ENCODE measurements at places on chromosomes 1 and 21.

DNA sequence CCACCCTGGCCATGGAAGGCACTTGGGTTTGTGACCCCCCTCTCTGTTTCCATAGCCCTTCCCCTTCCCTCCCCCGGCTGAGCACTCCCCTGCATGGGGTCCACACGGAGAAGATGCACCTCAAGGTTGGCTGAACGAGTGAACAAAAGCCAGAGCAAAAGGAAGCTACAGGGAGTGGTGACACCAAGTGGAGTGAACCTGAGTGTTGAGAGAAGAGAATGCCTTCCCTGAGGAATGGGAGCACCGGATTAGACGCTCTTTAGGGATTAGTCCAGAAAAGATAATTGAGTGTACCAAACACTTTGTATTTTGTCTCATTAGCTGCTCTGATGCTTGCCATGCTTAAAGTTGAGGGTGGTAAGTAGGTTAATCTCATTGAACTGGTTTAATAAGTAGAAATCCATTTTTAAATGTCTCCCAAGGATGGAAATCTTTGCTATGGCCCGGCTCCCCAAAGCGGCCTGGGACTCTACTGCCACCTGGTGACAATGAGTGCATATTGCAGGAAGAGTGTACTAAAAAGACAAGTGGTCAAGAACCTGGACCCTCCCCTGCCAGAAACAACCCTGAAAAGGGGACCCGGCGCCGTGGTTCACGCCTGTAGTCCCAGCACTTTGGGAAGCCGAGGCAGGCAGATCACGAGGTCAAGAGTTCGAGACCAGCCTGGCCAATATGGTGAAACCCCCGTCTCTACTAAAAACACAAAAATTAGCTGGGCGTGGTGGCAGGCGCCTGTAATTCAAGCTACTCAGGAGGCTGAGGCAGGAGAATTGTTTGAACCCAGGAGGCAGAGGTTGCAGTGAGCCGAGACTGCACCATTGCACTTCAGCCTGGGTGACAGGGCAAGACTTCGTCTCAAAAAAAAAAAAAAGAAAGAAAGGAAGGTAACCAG, 150.6 kb upstream of the ZC3H12A start:
- DNase-seq: no peak

GRCh38 chr1:66336641-66336990, 197.3 kb upstream of the SGIP1 start:
- DNase-seq: no peak

DNA sequence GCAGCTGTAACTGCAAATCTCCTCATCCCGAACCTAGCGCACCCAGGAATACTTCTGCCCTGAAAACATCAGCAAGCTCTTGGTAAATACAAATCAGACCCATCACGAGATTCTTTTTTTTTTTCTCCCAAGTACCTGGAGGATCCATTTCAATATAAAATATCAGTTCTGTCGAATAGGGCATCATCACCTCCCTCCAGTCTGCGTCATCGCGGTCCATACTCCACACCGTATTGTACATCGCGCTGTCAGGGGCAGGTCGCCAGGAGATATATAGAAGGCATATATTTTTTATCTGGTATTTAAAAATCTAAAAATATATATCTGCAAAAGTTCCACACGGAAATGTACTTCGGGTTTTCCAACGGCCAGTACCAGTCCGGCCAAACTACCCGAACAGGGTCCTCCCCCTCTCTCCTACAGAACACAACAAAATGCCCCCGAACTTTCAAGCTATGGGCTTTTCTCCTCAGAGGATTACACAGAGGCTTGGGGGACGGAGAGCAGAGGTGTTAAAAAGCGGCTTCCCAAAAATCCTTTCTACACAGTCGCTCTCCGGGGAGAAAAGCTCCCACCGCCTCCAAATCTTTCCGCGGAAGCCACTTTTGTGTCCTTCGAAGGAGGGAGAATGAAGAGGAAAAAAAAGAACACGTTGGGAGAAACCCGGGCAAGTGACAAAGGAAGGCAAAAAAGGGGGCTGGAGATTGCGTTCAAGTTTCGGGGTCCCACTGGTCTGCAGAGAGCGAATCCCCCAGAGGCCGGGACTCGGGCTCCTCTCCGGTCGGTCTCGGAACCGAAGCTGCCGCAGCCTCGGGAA, 509 bp downstream of the PIK3R3 start:
- no peak for DNase-seq

DNA sequence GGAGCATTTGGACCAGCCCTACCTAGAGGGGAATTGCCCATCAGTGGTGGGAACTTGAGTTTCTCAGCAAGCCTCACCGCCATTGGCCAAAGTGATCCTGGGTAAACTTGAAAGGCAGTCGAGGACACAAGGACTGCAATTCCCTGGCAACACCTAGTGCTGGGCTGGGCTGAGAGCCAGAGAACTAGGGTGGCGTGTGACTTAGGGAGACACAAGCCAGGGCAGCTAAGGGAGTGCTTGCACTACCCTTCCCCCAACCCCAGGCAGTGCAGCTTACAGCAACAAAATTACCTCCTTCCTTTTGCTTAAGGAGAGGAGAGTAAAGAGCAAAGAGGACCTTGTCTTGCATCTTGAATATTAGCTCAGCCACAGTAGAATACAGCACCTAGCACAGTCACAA, 176.9 kb upstream of the PRMT6 start:
- no peak for DNase-seq

- DNase-seq: no peak
These were observed 167.9 kb upstream of the IRF2BP2 start for GRCh38 chr1:234777856-234778220.

- DNase-seq: no peak
These were observed 78.7 kb downstream of the TYW3 start for GRCh38 chr1:74811436-74812179.

DNA sequence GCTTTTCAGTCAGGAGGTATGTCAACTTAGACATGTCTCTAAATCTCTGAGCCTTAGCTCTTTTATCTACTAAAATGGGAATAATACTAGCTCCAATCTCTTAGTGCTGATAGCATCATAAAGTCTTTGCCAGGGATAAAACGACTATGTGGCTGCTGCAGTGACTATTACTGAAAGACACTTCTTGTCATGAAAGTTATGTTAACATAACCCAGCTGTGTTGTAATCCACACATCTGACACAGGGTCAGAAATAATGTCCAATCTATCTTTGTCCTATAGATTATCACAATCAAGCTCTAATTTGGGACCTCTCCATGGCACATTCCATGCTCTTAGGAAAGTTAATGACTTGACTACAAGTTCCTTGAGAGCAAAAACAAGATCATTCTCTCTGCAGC, 62.8 kb downstream of the JAK1 start:
- no peak for DNase-seq

- no peak for DNase-seq
These were observed 3.1 kb upstream of the ZBTB8A start for GRCh38 chr1:32536117-32536516.

- DNase-seq: peak; percentile 29
These were observed 130.0 kb upstream of the KCNJ15 start for GRCh38 chr21:38126666-38127303.

DNA sequence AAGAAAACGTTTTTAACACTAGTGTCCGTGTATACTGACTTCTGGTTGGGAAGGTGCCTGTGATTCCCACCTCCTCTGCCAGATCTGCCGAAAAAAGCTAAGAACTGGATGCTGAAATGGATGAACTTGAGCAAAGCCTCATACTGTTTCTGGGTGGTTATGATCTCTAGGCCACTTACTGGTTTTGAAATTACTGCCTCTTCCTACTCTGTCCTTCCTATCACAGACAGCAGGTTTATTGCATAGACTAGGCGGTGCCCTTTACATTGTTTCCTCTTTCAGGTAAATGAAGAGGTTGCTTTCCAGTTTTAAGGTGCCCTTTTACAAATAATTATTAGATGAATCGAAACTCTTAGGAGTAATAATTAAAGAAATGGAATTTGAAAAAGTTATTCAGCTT, 27.5 kb downstream of the PEX14 start:
- DNase-seq: no peak

- DNase-seq: no peak
These were observed 15.6 kb downstream of the FCGR2B start for GRCh38 chr1:161678500-161678899.

DNA sequence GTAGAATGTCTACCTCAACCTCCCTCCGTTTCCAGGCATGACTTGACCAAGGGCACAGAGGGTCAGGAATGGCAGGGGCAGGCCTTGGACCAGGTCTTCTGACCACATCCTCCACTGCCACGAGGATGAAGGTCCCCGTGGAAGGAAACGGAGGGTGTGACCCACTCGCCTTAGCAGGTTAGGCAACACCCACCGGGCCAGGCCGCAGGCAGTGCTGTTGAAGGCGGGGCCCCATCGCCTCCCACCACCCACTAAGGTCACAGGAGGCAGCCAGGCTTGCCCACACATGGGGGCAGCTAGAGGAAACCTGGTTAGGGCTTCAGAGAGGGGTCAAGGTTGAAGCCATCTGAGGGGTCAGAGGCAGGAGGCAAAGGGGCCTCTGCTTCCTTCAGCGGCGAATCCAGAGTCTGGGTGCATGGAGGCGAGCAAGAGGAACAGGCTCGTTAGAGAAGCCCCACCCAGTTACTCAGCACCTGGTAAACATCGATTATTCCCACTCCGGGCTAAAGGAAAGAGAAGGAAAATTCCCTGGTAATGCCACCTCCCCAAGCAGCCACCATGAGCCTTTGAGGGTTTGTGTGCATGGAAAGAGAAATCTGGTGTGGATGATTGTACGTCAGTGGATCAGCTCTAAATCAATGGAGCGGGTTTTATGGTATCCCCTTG, 37.0 kb downstream of the RIPK4 start:
- no peak for DNase-seq

GRCh38 chr1:169484683-169485430, 887 bp downstream of the SLC19A2 start:
- DNase-seq: peak; percentile 53

DNA sequence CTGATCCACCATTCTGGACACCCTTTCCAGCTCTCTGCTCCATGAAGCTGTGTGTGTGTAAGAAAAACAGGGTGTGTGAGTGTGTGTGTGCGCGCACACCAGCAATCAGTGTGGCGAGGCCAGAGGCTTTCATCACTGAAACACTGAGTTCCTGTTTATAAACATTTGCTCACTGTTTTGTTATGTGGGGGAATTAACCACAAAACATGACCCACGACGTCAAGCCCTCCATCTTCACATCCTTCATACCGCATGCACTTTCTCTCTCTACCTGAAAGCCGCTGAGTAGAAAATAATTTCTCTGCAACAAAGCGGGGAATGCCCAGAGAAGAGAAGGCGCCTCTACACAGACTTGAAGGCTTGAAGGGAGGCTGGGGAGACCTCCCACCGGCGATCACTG, 148.9 kb upstream of the IRF2BP2 start:
- no peak for DNase-seq

DNA sequence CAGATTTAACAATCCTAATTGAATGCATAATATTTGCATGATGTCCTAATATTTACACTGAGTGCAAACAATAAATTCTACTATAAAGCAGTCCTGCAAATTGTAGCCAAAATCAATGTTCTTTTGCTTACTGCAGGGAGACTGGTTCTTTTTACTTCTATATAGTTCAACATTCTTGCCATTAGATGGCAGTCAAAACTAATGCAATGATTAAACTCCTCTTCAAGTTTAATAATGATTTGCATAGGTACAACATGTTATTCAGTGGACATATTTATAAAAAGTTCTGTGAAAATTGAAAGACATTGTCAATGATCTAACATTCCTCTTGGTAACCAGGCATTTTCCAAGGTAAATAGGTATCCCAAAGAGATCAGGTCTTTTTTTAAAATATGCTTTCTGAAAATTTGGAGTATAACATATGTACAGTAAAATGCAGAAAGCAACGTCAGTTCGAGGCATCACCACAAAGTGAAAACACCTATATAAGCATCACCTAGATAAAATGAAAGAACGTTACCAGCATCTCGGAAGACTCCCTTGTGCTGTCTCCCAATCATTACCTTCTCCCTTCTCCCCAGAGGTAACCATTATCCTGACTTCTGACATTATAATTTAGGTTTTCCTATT, 9.8 kb upstream of the FNBP1L start:
- DNase-seq: peak; percentile 52

GRCh38 chr1:109879881-109880525, 30.6 kb upstream of the CSF1 start:
- DNase-seq: no peak

- DNase-seq: no peak
These were observed 58.0 kb upstream of the PDC start for GRCh38 chr1:186518822-186519381.

DNA sequence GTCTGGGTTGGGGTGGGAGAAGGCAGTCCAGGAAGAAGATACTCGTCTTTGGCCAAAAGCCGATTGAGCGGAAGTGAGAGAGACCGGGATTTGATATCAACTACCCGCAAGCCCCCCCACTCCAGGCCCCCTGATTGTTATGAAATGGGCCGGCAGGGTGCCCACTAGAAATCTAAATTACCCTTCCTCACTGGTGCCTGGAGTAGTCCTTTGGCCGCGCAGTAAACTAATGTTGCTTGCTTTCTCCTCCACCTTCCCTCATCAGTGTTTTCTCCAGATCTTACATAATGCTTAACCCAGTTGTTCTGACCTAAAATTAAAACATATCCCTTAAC, 119.2 kb upstream of the BARHL2 start:
- no peak for DNase-seq

DNA sequence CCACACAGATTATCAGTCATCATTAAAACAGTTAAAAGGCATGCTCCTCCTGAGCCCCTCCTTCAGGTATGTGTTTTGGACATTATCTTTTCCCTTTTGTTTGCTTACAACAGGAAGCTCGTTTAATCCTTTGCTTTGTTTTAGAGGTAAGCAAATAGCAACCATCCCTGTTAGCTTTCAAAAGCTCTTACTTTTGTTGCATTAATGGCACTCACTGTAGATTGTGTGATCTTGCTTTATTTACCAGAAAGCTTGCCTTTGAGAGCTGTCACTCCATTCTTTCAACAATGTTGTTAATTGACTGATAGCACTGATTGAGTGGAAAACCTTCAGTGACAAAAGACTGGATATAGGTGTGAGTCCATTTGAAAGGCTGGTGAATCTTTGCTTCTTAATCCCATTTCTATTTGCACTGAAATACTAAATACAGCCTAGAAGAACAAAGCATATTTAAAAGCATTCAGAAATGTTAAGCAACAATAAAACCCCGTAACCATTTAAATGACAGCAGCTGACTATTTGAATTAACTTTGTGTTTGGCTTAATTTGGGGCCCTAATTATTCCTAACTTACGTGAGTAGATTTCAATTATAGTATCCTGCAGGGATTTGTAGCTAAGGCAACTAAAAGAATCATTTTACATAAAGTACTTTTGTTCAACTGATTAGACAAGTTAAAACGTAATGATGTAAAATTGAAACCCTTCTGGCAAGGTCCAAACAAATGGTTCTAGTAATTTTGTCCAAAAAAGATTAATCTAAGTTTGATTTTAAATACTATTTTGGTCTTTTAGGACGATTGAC, 48.3 kb downstream of the ADGRL2 start:
- DNase-seq: no peak

GRCh38 chr1:223331929-223332328, 32.0 kb downstream of the SUSD4 start:
- DNase-seq: no peak

DNA sequence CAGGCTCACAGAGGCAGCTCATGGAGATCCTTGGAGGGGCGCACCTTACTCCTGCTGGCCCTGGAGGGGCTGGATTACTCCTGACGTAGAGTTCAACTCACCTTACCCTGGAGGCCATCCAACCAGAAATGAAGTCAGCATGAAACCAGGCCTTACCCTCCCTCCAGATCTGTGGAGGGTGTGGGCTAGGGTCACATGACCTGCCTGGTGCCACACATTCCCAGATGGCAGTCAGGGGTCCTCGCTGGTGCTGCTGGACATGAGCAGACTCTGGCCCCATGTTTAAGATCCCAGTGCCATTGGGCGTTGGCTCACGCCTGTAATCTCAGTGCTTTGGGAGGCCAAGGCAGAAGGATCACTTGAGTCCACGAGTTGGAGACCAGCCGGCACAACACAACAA, 4.5 kb downstream of the C21orf58 start:
- no peak for DNase-seq

GRCh38 chr1:44405798-44406736, 1.0 kb downstream of the RNF220 start:
- no peak for DNase-seq
